ENCODE measurements at places on chromosomes 7 and 10.
A peak's percentile ranks its signal among the peaks of the same experiment; 100 is the strongest.

DNA sequence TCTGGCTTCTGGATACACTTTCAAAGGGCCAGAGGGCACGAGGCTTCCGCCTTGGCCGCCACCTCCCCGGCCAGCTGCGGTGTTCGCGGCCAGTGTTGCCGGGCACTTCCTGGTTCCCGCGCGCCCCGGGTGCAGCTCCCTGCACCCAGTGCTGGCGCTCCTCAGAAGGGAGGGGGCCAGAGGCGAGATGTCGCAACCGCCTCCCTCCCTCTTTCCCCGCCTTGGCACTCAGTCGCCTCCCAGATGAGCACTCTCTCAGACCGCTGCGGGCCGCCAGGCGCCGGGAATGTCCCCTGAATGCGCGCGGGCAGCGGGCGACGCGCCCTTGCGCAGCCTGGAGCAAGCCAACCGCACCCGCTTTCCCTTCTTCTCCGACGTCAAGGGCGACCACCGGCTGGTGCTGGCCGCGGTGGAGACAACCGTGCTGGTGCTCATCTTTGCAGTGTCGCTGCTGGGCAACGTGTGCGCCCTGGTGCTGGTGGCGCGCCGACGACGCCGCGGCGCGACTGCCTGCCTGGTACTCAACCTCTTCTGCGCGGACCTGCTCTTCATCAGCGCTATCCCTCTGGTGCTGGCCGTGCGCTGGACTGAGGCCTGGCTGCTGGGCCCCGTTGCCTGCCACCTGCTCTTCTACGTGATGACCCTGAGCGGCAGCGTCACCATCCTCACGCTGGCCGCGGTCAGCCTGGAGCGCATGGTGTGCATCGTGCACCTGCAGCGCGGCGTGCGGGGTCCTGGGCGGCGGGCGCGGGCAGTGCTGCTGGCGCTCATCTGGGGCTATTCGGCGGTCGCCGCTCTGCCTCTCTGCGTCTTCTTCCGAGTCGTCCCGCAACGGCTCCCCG is at the start of gene FFAR4:
TSS of gene FFAR4 (plus strand) at position 231 of the 842 bp plus-strand sequence. CDS start at position 287, 56 bp downstream.
- DNase-seq: peak; percentile 6

DNA sequence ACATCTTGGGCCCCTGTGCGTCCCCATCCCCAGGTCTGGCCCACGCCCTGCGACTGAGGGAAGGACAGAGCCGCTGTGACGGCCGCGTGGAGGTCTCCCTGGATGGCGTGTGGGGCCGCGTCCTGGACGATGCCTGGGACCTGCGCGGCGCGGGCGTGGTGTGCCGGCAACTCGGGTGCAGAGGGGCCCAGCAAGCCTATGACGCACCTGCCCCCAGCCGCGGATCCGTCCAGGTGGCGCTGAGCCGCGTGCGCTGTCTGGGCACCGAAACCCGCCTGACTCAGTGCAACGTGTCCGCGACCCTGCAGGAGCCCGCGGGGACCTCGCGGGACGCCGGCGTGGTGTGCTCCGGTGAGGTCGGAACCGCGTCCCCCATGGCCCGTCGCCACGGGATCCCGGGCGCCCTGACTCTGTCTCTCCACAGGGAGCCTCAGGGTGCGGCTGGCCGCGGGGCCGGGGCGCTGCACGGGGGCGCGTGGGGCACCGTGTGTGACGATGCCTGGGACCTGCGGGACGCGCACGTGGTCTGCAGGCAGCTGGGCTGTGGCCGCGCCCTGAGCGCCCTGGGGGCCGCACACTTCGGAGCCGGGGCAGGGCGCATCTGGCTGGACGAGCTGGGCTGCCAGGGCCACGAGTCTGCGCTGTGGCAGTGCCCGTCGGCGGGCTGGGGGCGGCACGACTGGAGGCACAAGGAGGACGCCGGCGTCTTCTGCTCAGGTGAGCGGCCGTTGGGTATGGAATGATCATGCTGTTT is 5.9 kb downstream of the SCART1 start:
- no peak for DNase-seq

DNA sequence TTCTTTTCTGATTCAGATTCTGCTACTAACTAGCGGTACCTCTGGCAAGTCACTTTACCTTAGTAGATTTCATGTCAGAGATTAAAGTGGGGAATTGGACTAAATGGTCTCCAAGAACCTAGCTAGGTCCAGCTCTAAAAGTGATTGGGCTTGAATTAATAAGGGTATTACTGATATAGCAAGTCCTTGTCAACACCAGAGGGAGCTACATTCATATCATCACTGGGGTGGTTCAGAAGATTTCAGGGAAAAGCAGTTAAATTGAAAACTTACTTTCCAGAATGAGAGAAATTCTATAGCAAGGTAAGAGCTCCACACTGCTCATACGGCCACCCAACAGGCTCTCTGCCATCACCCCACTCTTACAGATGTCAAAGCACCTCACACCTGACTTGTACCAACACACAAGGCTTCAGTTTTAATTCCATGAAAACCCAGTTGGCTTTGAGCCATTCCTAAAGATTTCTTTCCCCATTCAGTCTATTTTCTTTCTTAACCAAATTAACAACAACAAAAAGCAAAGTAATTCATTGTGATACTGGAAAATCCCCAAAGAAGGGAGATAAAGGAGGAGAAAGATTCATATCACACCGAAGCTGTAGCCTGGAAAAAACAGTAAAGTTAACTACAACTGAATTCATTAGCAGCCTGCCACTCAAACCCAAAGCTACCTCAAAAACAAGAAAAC is 38.0 kb upstream of the SPOCK2 start:
- DNase-seq: peak; percentile 63

DNA sequence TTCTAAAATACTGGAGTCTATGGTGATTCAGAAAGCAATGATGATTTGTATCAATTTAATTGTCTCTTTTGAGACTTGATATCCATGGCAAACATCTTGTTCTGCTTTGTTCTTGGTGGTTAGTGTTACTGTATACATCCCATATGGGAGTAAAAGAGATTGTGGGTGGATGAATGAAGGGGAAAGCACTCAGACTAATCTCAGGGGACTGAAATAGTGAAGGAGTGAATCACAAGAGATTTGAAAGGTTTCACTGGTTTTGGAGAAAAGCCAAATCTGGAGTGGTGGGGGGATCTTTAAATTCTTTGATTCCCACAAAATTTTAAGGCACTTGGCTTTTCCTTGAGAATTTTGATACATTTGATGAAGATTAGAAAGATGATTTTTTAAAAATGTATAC is 369.4 kb downstream of the INHBA start:
- DNase-seq: peak; percentile 61

- no peak for DNase-seq
Measured at GRCh38 chr10:103141950-103142349, 51.1 kb downstream of the NT5C2 start.

GRCh38 chr7:132164558-132165125 is 411.6 kb downstream of the PLXNA4 start:
- DNase-seq: no peak

GRCh38 chr10:50990568-50991455 is 83.5 kb upstream of the PRKG1 start:
- DNase-seq: peak; percentile 91

GRCh38 chr10:49300140-49300974 is 1.4 kb downstream of the C10orf71 start:
- no peak for DNase-seq

DNA sequence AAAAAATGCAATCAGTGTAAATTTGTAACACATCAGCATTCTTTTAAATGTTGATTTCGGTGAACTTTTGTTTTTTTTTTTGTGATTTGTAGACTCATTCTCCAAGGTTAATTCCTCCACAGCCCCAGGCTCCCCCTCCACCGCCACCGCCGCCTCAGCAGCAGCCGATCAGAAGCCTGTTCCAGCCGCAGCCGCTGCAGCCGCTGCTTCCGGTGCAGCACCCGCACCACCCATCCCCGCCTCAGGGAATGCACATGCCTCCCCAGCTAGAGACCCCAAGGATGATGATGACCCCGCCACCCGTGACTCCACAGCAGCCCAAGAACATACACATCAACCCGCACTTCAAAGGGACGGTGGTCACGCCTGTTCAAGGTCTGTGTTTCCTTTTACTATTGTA is 66.6 kb downstream of the RBM33 start:
- DNase-seq: no peak

GRCh38 chr7:158550886-158551452 is 36.7 kb downstream of the PTPRN2 start:
- no peak for DNase-seq

DNA sequence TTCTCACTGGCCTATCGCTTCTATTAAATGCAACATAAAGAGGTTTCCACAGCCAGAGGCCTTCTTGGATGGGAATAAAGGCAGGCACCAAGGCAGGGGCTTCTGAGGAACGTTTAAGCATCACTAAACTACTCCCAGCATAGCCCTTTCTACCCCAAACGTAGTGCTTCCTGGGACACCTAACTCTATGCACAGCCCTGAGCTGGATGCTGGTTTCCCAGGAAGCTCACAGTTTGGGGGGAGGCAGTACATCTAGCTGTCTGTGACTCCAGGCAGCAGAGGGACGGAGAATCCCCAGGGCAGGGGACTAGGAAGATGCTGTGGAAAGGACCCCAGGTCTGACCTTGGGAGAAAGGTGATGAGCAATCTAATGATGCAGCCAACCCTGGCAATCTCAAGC is 192.8 kb upstream of the ZMIZ1 start:
- no peak for DNase-seq

- DNase-seq: no peak
Measured at GRCh38 chr7:114218283-114218682, 196.3 kb upstream of the FOXP2 start.

DNA sequence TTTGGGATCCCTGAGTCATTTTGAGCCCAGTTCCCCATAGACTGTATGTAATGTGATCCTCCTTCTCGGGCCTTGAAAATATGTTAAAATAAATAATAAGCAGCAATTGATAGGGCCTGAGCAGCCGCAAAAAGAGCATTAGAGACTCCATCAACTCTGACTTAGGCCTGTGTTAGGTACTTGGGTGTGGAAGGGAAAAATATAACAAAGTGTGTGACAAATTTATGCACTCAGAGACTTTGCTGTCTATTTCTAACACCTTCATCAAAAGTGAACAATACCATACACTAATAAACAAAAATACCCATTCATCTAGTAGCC is 31.4 kb upstream of the HABP2 start:
- no peak for DNase-seq

- peak; percentile 98 for DNase-seq
Measured at GRCh38 chr10:329361-330099, 194.3 kb downstream of the ZMYND11 start.

- no peak for DNase-seq
Measured at GRCh38 chr10:13674645-13675588, 88.2 kb downstream of the PRPF18 start.

Measured in GM23248 (cell line).